Inflammatory macrophage treated with lipopolysaccharide for 1 hour (primary cell): ENCODE measurements at places on chromosomes 4 and X.

DNA sequence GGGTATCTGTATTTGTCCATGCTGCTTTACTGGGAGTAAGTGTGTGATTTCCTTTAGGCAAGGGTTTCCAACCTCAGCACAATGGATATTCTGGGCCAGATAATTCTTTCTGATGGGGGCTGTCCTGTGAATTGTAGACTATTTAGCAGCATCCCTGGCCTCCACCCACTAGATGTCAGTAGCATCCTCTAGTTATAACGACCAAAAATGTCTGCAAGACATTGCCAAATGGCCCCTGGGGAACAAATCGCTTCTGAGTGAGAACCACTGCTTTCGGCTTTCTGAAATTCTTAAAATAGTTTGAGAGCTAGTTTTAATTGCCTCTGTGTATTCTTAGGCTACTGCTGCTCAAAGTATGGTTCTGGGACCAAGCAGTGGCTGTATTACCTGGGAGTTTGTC lies 81.2 kb upstream of the GPM6B start:
- DNase-seq = no peak

GRCh38 chr4:108546728-108547127 lies 73.6 kb upstream of the RPL34 start:
- no peak for DNase-seq

- peak; percentile 61 for DNase-seq
Observed at GRCh38 chr4:14850455-14851097, 151.7 kb upstream of the CPEB2 start.

GRCh38 chr4:134201216-134202161 lies at the start of gene PABPC4L:
TSS of gene PABPC4L (minus strand) at chr4:134201789. CDS start at chr4:134201019, 770 bp downstream.
- DNase-seq = no peak

DNA sequence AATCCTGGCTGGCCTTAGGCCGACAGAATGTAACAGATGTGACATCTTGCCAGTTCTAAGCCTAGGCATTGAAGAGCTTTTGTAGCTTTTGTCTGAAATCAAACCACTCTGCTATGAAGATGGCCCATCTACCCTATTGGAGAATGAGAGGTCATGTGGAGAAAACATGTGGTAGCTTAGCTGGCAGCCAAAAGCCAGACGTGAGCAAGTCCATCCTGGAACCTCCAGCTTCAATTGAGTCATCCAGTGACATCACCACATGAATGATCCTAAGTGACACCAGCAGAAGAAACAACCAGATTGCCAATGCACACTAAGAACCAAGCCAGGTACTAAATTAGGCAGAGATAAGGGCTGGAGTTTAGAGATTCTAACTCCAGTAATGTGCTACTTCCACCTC lies 154.8 kb upstream of the ZFP42 start:
- no peak for DNase-seq

DNA sequence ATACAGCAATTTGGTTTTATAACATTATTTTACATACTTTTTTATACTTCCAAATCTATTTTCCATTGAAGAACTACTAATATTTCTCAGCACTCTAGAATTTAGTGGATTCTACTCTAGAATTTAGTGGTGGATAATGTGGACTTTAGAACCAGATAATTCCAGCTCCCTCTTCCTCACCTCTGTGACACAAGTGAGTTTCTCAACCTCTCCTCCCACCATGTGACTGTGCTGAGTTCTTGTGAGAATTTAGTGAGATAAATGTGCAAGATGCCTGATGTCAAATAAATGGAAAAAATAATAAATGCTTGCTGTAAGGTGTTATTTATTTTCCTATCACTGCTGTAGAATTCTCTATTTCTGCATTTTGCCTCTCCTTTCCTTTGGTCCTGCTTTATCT lies 107.3 kb downstream of the CPEB2 start:
- DNase-seq = no peak

DNA sequence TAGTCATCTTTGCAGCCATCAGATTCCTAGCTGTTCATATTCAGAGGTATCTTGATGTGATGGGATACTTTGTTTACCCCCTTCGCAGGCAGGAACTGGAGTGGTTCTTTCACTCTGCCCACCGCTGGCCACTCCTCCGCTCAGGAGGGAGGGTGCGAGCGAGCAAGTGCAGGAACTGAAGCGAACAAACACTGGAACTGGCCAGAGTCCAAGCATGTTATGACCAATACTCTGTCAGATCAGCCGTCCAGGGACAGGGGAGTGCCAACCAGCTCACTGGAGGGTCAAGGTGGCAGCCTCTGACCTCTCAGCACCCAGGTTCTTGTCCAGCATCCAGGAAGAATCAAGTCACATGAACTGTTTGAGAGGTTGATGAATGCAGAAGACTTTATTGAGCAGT lies 18.0 kb upstream of the MANBA start:
- no peak for DNase-seq

GRCh38 chrX:40087425-40088298 lies 10.1 kb downstream of the BCOR start:
- DNase-seq = no peak

DNA sequence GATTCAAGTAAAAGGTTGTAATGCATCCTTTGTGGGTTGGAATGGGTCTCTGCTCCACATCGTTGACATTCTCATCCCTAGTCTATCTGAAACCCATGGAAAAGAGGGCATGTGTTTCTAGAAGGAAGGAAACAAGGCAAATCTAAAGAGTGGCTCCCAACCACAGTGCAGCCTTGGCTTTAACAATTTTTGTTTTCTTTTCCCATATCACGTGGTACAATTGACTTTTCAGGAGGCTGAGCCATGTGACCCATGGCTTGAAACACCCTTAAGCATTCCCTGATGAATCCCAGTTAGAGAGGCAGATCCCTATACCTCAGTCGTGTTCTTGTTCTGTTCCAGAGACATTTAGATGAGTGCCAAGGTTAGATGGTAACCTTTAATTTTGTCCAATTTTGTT lies 12.8 kb downstream of the DCUN1D4 start:
- DNase-seq = no peak

DNA sequence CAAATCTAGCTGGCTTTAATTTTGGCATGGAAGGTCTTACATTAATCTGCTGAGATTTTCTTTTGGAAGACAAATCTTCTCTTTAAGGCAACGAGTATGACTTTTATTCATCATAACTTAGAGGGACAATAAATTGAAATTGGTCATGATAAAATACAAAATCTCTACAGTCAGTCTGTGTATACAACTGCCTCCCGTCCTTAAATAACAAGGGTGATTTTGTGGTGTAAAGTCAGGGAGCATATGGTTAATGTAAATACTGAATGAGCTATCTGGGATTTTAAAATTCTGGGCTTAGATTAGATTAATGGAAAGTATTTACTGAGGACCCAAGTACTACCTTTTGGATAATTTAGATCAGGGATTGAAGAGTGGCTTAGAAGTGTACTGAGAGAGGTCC lies 328.4 kb upstream of the HAND2 start:
- no peak for DNase-seq
